Stimulated activated naive CD8-positive, alpha-beta T cell treated with anti-CD3 and anti-CD28 coated beads, Interleukin-15, amount 100 ng/mL, for 72 hours (primary cell): ENCODE measurements at places on chromosomes 5 and 9.

- no peak for DNase-seq
Measured at GRCh38 chr9:130451509-130452388, 7.0 kb downstream of the ASS1 start.

- no peak for DNase-seq
Measured at GRCh38 chr9:38286357-38286756, 106.1 kb upstream of the ALDH1B1 start.

DNA sequence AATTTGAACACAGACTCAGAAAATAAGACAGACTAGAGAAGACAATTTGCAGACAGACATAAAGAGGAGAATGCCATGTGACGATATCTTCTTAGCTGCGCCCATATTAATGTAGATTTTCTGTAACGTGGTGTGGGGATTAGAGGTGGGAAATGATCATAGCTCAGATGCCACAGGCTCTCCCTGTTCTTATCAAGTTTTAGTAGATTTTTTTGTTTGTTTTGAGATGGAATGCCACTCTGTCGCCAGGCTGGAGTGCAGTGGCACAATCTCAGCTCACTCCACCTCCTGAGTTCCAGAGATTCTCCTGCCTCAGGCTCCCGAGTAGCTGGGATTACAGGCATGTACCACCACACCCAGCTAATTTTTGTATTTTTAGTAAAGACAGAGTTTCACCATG lies 59.4 kb downstream of the VPS13A start:
- no peak for DNase-seq

DNA sequence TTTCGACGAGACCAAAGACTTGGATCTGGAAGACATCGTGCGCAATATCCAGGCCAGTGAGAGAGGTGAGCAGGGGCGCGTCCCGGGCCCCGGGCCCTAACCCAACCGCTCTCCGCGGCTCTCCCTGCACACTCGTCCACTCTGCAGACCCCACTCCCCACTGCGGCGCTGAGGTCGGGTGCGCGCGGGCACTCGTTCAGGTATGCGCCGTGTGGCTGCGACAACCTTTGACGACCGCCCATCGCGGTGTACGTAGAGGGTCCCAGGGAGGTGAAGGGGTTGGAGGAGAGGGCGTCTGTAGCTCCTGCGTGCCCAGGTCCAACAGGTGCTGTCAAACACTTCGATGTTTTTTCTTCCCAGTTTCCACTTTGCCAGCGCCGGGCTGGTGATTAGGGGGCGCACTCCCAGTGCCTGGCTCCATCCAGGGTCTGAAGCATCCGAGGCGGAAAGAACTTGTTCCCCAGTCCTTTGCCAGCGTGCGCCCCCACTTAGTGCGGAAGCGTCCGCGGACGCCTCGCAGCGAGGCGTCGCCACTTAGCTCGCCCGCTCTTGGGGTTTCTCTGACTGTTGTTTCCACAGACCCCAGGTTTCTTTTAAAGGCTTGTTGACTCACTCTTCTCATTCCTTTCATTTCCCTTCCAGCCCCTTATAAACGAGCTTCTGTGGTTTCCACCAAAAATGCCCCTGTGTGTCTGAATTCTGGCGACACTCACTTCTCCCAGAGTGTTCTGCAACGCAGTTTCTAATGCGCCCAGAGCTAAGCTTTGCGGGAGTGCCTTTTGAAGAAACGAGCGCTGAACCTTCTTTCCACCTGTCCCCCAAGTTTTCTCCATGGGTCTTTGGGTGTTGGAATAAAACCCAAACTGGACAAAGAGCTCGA lies 1.6 kb downstream of the NPR3 start:
- DNase-seq = no peak

DNA sequence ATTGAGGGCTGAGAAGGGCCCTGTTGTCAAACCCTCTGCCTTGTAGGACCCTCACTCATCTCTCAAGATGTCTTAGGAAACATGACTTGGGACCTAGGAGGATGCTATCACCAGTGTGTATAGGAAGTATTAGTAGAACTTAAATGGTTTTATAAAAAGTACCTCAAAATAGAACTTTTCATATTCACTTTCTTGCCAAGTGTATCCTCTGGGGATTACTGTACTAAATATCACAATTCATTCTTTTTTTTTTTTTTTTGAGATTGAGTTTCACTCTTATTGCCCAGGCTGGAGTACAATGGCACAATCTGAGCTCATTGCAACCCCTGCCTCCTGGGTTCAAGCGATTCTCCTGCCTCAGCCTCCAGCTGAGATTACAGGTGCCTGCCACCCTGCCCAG lies 56.2 kb downstream of the ARHGEF28 start:
- DNase-seq = no peak

DNA sequence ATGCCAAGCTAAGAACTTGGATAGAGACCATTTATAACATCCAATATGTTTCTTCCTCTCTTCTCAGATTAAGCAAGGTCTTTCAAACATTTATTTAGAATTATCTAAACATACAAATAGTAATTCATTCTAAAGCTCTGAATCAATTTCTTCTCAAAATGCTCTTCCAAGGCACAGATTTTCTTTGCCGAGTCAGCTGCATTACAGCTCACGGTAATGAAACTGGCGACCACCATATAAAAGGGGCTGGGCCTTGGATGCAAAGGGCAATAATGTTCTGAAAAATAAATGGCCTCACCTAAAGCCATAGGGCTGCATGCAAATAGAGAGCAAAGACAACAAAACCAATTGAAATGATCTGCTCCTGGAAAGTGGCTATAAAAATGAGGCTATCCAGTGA lies 63.8 kb downstream of the MED27 start:
- no peak for DNase-seq

DNA sequence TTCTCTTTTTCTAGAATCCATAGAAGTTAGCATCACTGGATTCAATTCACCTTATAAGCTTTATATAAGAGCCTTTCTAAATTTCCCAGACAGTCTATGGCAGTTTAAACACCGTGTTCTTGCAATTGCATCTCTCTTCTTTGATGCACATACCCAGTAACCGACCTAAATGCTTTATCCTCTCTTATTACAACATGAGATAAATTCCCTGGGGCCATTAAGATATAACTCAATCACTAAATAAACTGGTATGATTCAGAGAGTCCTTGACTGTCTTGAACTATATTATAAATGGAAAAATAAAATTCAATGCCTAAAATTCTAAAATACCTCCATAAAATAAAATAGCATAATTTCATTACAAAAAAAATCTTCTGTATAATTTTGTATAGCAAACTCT lies 98.1 kb downstream of the DIRAS2 start:
- DNase-seq = no peak

DNA sequence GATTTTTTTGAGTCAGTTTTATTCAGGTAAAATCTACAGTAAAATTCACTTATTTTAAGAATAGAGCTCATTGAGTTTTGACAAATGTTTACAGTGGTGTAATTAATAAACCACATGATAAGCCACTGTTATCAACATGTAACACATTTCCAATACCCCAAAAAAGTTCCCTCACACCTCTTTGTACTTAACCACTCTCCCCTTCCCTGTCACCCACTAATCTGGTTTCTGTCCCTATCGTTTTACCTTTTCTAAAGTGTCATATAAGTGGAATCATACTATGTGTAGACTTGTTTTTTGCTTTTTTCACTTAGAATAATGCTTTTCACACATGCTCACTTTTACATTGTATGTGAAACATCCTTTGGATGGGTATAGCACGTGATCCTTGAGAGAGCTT lies 127.2 kb downstream of the KDM4C start:
- no peak for DNase-seq

DNA sequence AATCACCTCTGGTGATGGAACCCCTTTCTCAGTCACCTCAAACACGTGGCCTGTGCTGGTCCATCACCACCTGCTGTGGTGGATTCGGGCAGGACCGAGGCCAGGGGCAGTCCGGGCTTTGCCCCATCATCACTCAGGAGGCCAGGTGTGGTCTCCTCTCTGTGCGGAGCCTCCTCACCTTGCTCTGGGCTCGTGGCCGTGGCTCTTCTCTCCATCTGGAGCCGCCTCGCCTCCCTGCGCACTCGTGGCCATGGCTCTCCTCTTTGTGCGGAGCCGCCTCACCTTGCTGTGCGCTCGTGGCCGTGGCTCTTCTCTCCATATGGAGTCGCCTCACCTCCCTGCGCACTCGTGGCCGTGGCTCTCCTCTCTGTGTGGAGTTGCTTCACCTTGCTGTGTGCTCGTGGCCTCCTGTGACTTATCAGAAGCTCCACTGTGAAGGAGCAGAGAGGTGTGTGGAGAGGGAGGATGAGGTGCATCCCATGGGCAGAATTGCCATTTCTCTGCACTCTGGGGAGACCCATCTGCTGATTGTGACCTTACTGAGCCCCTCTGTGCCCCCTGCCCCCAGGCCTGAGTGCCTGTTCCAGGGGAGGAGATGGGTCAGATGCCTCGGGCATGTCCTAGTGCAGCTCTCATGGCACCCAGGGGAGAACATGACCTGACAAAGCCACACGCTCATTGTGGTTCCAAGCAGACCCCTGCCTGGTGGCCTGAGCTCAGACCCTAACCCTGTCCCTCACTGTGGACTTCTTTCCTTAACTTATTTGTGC lies 276.6 kb upstream of the IRX2 start:
- no peak for DNase-seq

- no peak for DNase-seq
Measured at GRCh38 chr5:96837303-96837702, 29.6 kb upstream of the ERAP1 start.

DNA sequence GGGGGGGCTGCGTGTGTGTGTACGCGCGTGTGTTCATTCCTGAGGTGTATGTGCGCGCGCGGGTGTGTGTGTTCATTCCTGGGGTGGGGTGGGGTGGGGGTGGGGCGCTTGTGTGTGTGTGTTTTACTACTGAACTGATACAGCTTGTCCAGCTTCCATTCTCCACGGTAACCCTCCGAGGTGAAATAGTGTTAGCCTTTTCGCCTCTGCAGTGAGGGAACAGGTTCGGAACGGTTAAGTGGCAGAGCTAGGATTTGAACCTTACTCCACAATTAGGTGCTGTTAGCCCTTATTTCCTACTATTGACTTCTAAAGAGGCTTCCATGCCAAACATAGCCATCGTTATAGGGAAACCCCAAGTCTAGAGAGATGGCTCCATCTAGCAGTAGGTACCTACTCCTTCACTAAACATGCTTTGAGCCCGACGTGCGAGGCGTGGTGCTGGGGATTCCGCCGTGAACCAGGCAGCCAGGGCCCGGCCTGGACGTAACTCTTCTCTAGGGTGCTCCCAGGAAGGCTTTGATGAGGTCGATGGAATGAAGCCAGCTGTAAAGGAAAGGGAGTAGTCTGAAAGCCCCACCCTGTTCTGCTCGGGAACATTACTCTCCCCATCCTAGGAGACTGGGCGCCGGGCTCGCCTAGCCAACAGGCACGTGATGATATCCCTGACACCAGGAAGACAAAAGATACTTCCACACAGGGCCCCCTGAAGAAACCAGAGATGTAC lies 782 bp upstream of the SKP1 start:
- no peak for DNase-seq

- DNase-seq = no peak
Measured at GRCh38 chr5:140345919-140346347, 470 bp downstream of the HBEGF start.

GRCh38 chr9:135038826-135039225 lies 48.6 kb upstream of the OLFM1 start:
- no peak for DNase-seq

DNA sequence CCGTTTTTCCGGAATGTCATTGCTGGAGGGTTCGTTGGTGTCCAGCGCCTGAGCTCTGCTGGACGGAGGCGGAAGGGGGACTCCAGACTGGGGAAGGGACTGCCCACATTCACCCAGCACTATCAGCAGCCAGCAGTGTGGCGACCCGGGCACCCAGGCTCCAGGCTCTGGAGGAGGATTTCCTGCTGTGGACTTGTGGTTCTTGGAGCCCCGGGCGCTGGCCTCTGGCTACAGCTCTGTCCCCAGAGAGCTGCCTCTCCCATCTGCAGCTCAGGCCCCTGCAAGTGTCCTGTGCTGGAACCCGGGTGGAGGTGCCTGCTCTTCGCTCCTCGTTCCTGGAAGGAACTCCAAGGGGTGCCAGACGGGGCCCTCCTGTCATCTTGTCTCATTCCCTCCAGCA lies 152.6 kb downstream of the RGS3 start:
- DNase-seq = no peak

DNA sequence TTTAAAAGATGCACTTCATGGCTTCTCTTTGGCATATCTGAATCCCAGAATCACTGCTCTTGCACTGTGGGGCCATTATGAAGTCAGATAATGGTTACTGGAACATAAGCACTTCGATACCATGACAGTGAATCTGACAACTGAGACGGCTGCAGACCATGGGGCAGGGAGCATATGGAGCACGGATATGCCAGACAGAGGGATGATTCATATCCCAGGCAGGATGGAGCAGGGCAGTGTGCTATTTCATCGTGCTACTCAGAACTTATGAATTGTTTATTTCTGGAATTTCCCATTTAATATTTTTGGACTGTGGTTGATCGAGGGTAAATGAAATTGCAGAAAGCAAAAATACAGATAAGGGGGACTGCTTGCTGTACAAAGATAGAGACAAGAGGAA lies 145.0 kb downstream of the EGFLAM start:
- no peak for DNase-seq

DNA sequence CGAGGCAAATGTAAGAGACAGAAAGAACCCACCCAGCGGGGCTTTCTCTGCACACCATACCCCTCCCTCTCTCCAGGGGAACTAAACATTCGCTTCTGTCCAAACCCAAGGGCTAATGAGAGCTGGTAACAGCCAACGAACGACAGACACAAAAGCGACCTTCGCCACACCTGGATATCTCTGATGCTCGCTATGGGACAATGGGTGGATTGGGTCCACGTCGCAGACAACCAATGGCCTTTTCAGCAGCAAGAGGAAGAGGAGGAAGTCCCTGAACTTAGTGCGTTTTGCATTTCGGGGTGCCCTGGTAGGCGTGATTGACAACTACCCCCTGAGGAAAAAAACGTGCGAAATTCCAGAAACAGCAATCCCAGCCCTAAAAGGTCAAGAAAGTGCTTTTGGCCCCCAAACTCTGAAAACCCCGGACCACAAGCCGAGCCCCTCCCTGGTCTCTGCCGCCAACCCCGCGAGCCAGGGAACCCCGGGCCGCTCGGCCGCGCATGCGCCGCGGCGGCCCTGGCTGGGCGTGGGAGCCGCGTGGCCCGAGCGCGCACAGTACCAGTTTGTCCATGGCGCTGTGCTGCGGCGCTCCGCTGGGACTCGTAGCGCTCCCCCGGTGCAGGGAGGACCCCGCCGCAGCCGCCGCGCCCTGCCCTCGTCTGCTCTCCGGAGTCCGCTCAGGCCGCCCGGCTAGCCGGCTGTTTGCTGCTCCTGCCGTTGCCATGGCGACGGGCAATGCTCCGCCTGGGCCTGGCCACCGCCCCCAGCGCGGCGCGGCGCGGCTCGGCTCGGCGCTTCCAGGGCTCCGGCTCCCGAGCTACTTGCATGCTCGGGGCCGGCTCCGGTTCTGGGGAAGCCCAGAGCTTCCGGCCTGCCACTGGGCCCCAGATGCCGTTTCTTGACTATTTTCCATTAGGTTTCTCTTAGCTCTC lies 66.9 kb upstream of the DNAH5 start:
- DNase-seq = peak; percentile 56

DNA sequence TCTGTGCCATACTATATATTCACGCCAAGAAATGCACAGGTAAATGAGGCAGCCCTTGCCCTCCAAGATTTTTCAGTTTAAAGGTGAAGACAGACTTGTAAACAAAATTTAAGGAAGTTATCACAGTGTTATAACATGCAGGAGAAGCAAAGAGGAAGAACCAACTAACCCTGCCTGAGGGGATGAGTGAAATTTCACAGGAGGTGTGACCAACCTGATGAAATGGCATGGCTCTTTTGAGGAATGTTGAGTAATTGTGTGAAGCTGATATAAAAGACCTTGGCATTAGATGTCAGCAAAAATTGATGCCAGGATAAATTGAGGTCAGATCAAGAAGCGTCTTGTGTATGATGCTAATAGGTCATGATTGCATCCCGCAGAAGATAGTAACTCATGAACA lies 86.5 kb downstream of the HCN1 start:
- DNase-seq = no peak

- no peak for DNase-seq
Measured at GRCh38 chr9:6673326-6674025, 27.9 kb upstream of the GLDC start.
